Left kidney (tissue), 8 donors: ENCODE measurements at places on chromosomes 11 and 22. TPM values are rescaled to one million over a fixed set of nuclear protein-coding genes. Genes with fewer than 3 reads are reported as not detected.

GRCh38 chr11:122422682-122423081, 232.8 kb upstream of the UBASH3B start:
- DNase-seq = no peak

DNA sequence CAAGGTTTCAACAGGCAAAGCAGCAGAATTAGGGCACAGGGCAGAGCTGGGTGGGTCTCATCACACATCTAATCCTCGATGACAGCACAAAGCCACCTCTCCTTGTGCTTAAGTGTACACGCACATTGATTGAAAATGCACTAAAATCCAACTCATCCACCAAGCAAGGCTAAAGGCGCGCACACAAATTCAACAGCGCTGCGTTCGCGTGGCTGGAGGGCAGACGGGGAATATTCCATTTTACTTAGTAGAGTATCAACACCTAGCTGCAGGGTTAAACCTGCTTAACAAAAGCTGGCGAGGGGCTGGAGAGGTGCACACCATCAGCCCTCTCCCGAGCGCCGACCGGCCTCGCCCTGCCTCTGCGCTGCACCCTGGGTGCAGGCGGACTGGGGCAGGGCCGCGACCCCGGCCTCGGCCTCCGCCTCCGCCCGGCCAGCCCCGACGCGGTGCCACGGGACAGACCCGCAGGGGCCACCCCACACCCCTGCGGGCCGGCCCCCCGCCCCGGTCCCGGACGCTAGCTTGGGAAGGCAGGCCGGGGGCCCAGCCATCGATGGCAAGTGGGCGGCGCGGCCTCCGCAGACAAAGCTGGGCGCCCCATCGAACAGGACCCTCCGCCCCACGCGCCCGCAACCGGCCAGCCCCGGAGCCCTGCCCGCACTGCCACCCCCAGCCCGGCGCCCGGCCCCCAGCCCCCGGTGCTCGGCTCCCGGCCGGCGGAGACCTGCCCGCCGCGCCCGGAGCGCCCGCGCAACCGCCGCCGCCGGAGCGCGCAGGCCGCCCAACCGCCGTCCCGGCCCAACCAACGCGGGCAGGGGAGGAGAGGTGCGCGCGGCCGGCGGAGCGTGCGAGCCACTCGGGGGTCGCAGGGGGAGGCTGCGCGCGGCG, 929 bp downstream of the PRDM10 start:
- peak; percentile 42 for DNase-seq

GRCh38 chr11:79440571-79441460, at the start of gene TENM4:
TSS of gene TENM4 (minus strand) at chr11:79441030. CDS start at chr11:79069944, 371,086 bp downstream.
- DNase-seq = peak; percentile 85

Gene CNTF
- 2.0 TPM for polyA plus RNA-seq

Gene OR10G7
- not detected for polyA plus RNA-seq

Gene KRTAP5-7
- polyA plus RNA-seq = 0.25 TPM

- DNase-seq = no peak
These were observed 360.9 kb upstream of the NARS2 start for GRCh38 chr11:78935398-78936068.

Gene SCGB2A2
- polyA plus RNA-seq = not detected

DNA sequence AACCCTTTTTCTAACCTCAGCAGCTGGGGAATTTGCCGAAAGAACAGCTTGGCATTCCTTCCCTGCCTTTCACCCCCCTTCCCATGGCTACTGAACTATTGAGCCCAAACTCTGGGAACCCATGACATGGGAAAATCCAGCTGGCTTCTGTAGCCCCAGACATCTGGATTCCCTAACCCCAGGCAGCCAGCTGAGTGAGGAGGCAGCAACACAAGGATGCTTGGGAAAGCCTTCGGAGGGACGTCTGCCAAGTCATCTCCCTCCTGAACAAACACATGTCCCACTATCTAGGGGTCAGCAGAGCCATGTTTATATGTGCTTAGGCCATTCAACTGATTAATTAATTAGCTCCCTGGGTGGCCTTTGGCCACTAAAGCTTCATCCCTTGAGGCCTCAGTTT, 21.6 kb downstream of the LRRC55 start:
- DNase-seq = peak; percentile 40

Gene GSTP1
- polyA plus RNA-seq = 672 TPM

DNA sequence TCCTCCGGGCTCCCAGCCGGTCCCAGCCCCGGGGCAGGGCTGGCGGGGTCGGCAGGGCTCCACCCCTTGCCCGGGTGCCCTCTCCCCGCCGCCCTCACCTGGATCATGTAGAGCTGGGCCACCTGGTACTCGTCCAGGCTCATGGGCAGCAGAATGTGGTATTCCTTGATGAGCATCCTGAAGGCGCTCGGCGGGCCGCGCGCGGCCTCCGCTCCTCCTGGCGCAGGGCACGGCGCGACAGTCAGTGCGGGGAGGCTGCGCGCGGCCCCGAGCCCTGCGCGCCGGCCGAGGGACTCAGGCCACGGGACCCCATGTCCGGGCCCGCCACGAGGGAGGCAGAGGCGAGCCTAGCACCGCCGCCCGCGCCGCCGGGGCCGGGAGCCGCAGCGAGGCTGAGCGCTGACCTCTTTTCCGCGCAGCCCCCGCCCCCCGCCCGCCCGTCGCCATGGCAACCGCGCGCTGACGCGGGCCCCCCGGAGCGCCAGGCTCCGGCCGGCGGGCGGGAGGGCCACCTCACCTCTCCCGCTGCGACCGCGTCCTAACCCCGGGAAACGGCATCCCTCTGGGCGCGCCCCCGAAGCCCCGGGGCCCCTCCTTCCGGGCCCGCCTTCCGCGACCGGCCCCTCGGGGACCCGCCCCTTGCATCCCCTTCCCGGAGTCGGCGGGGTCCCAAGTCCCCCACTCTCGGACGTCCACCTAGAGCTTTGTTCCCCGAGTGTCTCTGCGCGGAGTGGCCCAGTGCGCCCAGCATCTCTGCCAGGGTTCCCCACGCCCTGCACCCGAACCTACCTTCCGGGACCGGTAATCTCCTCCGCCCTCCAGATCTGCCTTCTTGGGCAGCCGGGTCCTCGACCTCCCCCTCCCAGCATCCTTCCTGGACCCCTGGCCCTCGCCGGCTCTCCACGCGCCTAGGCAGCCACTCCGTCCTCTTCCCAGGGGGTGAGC, 886 bp downstream of the PITPNM1 start:
- DNase-seq = peak; percentile 25

- DNase-seq = no peak
These were observed 16.0 kb downstream of the TXN2 start for GRCh38 chr22:36465232-36466021.

Gene CDCA5
- 23.1 TPM for polyA plus RNA-seq

GRCh38 chr11:76322942-76323341, 58.0 kb downstream of the THAP12 start:
- DNase-seq = no peak

- DNase-seq = no peak
These were observed 6.4 kb downstream of the FADD start for GRCh38 chr11:70209391-70209912.

- no peak for DNase-seq
These were observed 2.9 kb upstream of the ARFGAP2 start for GRCh38 chr11:47179655-47179991.

- no peak for DNase-seq
These were observed 24.9 kb downstream of the CLPB start for GRCh38 chr11:72409458-72409857.

Gene APOL6
- polyA plus RNA-seq = 4.8 TPM

DNA sequence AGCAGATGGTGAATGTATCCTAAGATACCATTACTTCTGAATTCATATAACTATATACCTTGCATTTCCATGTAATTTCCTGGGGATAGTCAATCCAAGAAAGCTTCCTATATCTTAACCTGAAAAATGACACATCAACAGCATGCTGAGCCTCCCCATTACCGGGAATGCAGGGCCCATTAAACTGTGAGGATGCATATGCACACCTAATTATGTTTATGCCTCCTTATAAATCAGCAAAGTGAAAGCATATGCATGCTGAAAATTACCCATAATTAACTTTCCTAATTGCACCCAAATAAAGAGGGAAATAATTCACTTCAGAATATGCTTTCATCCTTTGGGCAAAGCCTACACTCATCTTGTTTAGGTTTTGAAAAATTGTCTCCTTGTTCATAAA, 663.0 kb downstream of the KCNA4 start:
- DNase-seq = no peak

DNA sequence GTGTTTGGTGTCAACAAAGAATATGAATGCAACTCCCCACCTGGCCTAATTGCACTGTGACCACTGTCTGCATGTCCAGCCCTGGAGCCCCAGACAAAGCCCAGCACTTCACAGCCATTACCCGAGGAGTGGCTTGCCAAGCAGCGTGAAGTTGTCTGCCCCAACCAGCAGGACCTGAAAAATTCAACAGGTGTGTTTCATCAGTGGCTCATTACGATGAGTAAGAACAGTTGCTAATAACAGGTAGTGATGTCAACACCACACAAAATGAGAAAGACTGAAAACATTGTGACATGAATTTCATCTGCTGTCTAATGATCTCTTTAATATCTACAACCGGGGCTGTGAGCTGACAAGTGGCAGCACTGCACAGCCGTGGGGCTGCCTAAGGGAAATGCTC, 10.3 kb downstream of the MRPL21 start:
- no peak for DNase-seq

Gene TMEM191B
- 0.50 TPM for polyA plus RNA-seq

DNA sequence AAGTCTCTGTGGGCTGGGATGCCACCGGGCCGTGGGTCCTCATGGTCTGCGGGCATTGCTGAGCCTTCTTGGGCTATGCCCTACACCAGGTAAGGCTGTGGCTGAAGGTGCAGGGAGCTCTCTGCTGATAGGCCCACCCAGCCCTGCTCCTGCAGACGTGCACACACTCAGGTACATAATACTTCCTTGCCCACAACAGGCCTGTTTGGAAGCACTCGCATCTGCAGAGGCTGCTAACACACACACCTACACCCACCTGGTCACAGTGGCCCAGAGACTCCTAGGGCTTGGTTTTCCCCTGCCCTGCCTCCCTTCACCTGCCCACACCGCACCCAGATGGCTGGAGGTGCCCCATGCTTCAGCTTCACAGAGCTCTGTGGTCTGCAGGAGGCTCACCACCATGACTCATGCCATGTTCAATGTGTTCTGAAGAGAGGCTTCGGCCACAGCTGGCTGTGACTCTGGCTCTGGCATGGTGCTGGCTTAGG, 72.8 kb upstream of the KCNQ1OT1 start:
- DNase-seq = no peak

DNA sequence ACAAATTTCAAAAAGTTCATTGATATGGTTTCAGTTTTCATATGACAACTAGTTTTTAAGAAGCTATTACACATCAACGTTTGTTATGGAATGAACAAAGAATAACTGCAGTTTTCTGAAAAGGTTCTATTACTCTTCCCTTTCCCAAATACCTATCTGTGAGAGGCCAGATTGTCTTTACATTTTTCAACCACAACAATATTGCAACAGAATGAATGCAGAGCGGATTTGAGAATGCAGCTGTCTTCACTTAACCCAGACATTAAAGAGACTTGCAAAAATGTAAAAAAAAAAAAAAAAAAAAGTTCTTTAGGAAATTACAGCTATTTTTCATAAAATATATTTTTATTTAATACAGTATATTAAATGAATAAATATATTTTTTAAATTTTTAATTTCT, 250.8 kb downstream of the DDX10 start:
- no peak for DNase-seq

Gene KDM4D
- 2.2 TPM for polyA plus RNA-seq

DNA sequence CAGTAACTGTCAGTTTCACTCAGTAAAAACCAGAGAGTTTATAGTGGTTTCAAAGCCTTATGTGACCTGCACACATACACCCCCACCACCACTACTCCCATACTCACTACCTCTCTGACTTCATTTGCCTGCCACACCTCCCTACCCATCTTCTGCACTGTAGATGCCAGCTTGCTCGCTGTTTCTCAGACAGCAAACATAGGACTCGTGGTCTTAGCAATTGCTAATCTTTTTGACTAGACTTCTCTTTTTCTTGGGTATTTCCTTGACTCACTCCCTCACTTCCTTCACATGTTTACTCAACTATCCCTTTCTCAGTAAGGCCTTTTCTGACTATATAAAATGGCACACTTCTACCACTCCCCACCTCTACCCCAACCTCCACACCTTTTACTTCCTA, 27.8 kb downstream of the CEP295 start:
- no peak for DNase-seq

- DNase-seq = no peak
These were observed 98.6 kb downstream of the SEZ6L start for GRCh38 chr22:26267856-26268255.

Gene DEFB131B
- polyA plus RNA-seq = 1.4 TPM

Gene WNT11
- 10.3 TPM for polyA plus RNA-seq

Gene ACRV1
- polyA plus RNA-seq = 1.4 TPM

DNA sequence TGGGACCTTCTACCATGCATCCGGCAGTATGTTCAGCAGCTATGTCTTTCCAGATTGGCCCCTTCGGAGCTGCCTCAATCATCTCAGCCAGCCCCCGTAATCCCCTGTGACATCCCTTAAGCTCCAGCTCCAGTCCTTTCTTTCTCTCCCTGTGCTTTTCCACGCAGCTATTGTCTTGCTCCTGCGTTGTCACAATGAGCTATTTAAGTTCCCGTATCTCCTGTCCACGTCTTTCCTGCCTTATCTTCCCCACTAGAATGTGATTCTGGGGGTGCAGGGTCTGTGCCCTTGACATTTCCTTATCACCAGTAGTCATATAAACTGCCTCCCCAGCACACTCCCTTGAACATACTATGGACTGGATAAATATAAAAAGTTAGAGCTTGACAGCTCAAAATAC, 5.1 kb upstream of the ETS1 start:
- no peak for DNase-seq

- no peak for DNase-seq
These were observed 1.1 kb upstream of the BMAL1 start for GRCh38 chr11:13276454-13276831.

GRCh38 chr11:62930157-62930556, 9.0 kb upstream of the CHRM1 start:
- no peak for DNase-seq
